ENCODE measurements at places on chromosomes 12 and 14. TPM values are rescaled to one million over a fixed set of nuclear protein-coding genes. Genes with fewer than 3 reads are reported as not detected.

Gene TESPA1
- not detected for total RNA-seq

Gene KCNC2
- not detected for total RNA-seq

Gene RASSF8
- total RNA-seq = 48.7 TPM

Gene NPAS3
- total RNA-seq = 0.16 TPM

Gene GYS2
- not detected for total RNA-seq

Gene EVL
- total RNA-seq = 21.0 TPM

Gene PELI2
- total RNA-seq = 8.4 TPM

Gene CHGA
- not detected for total RNA-seq

Gene CLIP1
- 48.8 TPM for total RNA-seq

Gene NELL2
- total RNA-seq = not detected

Measured in bronchial smooth muscle cell (primary cell).